ENCODE measurements at places on chromosomes 12 and 14.
A peak's percentile ranks its signal among the peaks of the same experiment; 100 is the strongest.

- no peak for DNase-seq
These were observed 384.7 kb downstream of the ALG10 start for GRCh38 chr12:34406996-34407300.

DNA sequence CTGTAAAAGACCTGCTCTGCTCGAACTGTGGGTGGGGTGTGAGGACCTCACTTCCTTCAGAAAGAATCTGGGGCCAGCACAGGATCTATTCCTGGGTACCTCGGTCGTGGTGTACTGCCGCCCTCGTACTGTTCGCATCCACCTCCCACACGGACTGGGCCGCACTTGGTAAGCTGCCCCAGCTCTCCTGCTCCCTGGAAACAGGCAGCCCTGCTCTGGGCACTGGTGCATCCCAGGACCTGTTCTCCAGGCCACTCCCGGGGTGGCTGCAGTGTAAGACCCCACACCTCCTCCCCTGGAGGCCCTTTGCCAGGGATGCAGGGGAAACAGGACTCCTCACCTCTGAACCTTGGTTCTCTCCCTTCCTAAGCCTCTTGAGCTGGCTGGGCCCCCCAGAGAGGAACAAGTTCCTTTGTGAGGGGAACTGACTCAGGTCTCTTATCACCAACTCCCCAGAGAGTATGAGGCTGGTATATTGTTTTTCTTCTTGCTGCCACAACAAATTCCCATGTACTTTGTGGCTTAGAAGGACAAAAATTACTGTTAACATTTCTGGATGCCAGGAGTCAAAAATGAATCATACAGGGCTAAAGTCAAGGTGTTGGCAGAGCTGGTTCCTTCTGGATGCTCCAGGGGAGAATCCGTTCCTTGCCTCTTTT is 276.5 kb downstream of the NUAK1 start:
- no peak for DNase-seq

DNA sequence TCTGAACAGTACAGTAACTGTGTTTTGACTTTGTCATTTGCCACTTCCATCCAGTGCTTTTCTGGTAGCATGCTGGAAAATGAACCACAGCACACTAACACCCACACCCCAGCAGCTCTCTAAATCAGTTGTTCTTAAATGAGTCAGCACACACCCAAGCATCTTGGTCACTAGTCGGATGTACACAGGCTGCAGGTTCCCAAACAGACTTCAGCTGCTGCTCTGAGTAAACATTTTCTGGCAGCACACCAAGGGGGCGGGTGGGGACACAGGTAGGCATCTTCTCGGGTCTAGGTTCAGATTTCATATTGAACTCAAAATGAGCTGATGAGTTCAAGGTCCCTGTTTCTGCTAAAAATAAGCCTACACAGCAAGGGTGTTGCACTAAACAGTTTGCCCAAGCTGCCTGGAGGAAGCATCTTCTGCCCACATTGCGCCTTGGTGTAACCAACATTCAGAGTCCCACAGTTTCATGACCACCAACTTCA is 39.8 kb downstream of the IFNG start:
- no peak for DNase-seq

DNA sequence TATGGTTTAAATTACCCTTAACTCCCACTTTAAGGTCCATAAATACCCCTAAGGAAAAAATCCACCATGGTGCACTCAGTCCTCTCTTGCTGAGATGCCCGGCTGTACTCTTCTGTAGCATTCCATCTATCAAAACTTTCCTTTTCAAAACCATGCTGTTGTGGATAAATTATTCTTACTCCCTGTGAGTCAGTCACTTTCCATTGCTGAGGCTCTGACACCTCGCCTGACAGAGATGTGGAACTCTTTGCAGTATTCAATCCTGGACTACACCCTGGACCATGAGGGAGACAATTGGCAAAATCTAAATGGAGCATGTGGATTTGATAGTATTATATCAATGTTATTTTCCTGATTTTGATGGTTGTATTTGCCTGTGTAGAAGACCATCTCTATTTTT is 49.1 kb downstream of the AVPR1A start:
- no peak for DNase-seq

DNA sequence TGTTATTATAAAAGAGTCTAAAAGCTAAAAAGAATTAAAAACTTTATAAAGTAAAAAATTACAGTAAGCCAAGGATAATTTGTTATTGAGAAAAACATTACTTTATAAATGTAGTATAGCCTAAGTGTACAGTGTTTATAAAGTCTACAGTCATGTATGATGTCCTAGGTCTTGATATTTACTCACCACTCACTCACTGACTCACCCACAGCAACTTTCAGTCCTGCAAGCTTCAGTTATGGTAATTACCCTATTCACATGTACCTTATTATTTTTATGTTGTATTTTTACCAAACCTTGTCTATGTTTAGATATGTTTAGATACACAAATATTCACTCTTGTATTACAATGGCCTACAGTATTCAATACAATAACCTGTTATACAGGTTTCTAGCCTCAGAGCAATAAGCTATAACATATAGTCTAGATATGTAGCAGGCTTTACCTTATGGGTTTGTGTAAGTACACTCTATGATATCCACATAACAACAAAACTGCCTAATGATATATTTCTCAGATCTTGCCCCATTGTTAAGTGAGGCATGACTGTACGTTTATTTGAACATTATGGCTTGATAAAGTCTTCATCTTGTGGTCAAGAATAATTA is 113.7 kb upstream of the KITLG start:
- peak; percentile 54 for DNase-seq

GRCh38 chr14:87430810-87431209 is 562.2 kb downstream of the GALC start:
- DNase-seq = peak; percentile 87

- DNase-seq = no peak
These were observed 162.6 kb upstream of the PLEKHG7 start for GRCh38 chr12:92539976-92540781.

DNA sequence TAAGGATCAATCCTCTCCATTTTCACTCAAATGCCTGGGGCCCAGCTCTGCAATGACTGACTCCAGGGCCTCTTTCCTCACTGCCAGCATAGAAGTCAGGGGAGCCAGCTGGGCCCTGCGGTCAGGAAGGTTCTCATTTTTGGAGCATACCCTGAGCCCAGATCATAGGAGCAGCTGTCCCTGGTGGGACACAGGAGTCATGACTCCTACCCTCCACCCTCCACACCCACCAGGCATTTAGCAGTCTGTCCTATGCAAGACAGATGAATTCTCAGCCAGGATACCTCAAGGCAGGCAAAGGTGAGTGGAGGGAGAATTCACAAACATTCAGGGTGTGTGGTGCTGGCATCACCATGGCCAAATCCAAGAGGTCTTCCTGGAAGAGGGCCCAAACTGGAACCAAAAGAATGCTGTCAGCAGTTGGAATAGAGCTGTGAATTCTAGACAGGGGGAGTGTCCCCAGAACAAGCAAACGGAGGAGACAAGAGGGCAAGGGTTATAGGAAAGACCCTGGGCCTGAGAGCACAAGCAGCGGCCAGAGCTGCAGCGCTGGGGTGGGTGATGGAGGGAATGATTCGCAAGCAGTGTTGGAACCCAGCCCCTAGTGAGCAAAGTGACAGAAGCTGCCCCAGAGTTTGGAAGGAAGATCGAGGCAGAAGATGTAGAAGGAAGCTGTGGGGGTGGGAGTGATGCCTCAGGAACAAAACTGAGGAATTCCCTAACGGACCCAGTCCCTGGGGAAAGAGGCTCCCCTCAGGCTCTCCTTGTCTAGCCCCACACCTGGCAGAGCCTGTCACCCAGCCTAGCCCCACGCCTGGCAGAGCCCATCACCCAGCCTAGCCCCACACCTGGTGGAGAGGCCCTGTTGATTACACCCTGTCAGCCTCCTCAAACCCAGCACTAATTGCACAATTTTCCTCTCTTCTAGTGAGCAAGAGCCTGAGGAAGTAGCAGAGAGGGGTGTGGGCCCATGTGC is 4.5 kb upstream of the REM2 start:
- DNase-seq = no peak

DNA sequence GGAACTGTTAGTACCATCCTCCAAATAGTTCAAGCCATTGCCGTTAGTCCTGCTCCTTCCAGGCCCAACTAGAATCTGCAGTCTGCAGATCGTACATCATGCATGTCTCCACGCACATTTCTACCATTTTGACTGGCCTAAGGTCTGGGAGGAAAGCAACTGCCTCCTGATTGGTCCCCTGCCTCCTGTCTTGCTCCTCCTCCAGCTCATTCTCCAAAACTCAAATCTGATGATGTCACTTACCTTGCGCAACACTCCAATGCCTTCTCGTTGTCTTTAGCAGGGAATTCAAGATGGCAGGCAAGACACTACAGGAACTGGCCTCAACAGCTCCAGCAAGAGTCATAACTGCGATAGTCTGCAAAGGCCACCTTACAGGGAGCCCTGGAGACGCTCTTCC is 9.7 kb upstream of the HCAR1 start:
- DNase-seq = peak; percentile 14

DNA sequence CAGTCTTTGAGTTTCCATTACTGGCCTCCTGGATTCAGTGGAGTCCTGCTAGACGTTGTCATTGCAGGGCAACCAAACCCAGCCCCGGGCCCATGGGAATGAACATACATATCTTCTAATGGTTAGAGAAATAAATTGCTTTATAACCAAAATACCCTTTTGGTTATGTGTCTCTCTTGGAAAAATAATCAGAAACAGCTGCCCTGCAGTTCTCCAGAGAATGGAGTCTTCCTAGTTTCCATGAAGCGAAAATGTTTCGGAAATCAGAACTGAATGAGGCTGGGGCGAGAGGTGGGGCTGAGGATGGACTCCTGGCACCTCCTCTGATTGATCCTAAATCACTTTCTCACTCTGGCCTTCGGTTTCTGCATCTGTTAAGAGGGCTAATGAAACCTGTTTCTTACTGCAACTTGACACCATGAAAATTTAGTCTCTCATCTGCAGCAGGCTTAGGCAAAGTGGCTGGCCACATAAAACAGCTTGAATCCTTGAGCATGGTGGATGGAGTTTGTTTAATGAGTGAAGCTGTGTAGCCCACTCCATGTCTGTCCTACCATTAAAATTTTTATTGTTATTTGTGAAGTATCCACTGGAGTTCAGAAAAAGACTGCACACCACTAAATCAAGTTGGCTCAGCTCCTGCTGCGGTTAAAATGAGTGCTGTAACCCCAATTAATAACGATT is 198.9 kb downstream of the CACNA1C start:
- DNase-seq = peak; percentile 55

DNA sequence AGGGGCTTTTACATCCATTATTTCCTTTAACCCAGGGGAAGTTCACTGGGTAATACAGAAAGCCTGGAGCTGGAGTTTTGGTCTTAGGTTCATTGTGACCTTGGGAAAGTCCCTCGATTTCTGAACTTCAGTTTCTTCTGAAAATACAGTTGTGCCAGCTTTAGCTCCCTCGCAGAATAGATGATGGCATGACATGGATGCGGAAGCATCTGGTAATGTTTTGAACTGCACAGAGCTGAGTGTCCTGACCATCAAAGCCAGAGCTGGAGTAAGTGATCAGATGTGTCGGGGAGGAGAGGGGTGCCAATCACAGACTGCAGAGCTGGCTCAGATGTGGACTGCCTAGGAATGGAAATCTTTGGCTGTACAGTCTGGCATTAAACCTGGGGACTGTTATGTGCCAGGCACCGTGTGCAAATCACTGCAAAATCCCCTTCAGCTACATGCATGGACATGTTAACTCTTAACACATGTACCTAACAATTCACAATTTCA is 180.9 kb downstream of the ETV6 start:
- peak; percentile 58 for DNase-seq

- no peak for DNase-seq
These were observed 16.9 kb downstream of the LRCOL1 start for GRCh38 chr12:132593521-132593920.

DNA sequence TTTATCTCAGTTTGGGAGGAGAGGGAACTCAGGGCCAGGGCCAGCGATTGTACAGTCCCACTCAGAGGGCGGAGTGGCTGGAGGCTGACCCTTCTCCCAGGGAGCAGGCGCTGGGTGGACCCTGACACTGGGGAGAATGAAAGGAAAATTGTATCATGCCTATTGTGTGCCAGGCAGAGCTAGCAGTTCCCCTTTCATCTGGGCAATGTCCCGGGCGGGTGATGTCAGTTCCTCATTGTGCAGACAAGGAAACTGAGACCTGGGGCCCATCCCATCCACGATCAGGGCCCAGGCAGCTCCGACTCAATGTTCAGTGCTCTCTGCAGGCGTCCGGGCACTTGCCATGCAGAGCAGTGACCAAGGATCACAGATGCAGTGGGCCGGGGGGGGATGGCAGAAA is 101.9 kb upstream of the RTL1 start:
- DNase-seq = no peak

DNA sequence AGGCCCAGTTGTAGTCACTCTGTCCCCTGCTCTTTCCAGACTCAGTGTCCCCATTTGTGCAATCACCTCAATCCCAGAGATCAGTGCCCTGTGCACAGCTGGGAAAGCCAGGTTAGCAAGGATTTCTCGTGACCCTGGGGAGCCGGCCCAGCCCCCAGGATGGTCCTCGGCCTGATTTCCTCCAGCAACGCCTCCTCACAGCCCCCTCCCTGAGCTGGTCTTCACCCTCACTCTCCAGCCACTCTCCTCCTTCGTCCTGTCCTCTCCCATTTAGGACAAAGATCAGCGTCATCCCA is 194.8 kb upstream of the C14orf180 start:
- DNase-seq = no peak

GRCh38 chr14:60945984-60946383 is 34.9 kb downstream of the TRMT5 start:
- DNase-seq = no peak

DNA sequence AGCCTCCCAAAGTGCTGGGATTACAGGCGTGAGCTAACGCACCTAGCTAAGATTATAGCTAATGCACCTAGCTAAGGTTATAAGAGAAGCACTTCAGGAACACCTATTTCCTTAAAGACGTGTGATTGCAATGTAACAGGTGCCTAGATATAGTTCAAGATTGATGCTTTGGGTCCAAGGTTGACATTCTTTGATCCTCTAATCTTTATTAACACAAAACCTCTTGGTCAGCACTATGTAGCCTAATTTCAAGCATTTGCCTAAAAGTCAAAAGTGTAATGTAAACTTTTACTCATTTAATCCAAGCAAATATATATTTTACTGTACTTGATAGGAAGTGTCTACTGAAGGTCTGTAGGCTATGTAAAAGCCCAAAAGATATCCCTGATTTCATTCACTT is 36.5 kb downstream of the SCFD1 start:
- DNase-seq = no peak
